ENCODE measurements at places on chromosomes 12 and 14. TPM values are rescaled to one million over a fixed set of nuclear protein-coding genes. Genes with fewer than 3 reads are reported as not detected.

- no peak for DNase-seq
Observed at GRCh38 chr12:119378903-119379302, 44.4 kb downstream of the CCDC60 start.

DNA sequence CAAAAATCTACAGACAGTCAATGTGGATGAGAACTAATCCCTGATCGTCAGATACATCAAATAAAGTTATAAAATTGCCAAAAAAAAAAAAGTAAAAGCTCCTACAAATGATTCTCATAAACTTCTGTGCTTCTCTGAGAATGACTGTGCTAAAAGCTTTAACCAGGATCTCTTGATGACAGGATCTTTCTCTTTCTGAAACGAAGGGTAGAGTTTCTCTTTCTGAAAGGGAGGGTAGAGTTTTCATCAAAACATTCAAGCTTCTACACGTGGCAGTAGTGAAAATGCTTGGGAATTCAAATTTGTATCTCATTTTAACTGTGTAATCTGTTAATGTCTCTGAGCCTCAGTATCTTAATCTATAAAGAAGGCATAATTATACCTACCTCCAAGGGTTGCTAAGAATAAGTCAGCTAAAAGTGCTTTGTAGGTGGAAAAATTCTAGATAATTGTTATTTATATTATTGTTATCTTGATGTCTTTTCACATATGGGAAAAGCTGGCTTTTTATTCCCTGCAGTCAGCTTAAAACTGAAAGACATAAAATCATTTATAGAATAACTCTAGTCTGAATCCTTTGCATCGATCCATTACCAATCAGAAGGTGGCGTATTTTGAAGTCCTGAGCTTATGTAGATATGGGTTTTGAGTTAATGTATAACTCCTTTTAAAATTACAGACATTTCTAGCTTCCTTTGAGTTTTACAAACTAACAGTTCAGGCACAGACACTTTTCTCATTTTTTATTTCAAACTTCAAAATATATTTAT is 157.4 kb downstream of the DACT1 start:
- DNase-seq = no peak

Gene KLHDC1
- not detected for total RNA-seq

Gene TRPV4
- total RNA-seq = not detected

GRCh38 chr12:106790020-106790419 is 15.5 kb downstream of the RIC8B start:
- no peak for DNase-seq

Gene CCDC177
- total RNA-seq = not detected

Gene KRT82
- total RNA-seq = not detected

Gene SMAGP
- 27.4 TPM for total RNA-seq

DNA sequence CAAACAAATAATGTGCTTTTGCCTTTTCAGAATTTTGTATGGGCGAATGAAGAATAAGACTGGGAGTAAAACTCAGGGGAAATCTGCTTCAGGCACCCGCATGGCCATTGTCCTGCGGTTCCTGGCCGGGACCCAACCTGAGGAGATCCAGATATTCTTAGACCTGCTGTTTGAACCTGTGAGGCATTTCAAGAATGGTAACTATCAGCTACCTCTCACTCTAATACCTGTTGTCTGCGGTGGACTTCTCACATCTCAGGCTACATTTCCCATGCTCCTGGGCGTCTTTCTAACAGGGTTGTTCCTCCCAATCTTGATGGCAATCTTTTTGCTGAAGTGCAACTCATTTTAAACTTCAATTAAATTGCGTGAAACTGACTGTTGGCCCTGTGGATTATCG is 47.1 kb downstream of the UTP20 start:
- no peak for DNase-seq

- DNase-seq = no peak
Observed at GRCh38 chr12:46490635-46491034, 118.1 kb upstream of the SLC38A2 start.

DNA sequence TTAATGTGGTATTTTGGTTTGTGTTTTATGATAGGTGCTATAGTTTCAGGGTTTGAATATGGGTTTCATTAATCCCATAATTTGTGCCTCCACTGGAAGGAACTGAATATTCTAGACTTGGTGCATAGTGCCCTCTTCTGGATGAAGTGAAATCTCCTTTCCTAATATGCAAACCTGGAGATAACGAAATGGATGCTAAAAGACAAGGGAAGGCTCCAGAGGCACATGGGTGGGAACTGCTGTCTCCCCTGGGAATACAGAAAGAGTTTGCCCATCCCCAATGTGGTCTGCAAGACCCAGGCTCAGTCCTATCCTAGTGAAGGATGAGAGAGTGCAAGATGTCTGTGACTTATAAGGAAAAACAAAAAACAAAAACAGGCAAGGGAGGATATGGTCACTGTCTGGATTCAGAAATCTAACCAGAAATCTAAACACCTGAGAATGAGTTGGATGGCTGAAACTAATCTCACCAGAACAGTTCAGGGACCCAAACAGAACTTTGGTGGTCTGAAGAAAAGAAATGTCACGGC is 142.3 kb upstream of the TMPO start:
- no peak for DNase-seq

- no peak for DNase-seq
Observed at GRCh38 chr14:81120501-81120900, 100.3 kb downstream of the GTF2A1 start.

GRCh38 chr14:99986396-99986795 is 78.8 kb upstream of the EVL start:
- no peak for DNase-seq

Gene PAPOLA
- total RNA-seq = 64.2 TPM

Gene ABCB9
- 19.6 TPM for total RNA-seq

DNA sequence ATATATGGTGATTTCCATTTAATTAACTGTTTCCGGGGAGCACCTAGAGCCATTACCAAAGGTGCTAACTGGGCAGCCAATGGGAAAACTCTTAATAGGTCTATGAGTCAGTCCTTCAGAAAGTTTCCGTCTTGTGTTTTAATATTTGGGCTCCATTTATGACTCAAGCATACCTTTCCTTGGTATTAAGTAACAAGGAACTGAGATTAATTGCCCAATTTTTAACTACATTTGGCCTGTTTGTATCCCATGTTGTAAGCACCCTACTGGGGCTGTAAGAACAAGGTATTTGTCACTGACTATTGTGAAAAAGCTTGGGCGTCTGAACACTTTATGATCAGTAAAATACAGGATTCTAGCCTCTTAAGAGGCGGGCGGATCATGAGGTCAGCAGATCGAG is 62.8 kb upstream of the FOXN3 start:
- no peak for DNase-seq

Gene CRY1
- 23.0 TPM for total RNA-seq

DNA sequence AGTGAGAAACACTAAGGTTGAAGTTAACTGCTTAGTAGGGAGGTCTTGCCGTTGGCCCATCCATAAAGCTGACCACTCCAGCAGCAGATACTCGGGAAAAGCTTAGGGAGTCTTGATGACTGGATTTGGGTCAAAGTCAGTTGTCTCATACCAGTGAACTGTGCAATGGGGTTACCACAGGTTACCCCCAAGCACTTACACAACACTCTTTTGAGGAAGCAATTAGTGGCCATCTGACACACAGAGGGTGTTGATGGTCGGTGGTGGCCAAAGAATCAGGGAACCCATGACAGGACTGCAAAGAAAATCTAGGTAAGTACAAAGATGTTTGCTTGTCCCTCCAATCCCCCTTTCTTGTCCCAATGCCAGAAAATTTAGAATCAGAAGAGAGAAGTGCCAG is 410.2 kb downstream of the APAF1 start:
- no peak for DNase-seq

DNA sequence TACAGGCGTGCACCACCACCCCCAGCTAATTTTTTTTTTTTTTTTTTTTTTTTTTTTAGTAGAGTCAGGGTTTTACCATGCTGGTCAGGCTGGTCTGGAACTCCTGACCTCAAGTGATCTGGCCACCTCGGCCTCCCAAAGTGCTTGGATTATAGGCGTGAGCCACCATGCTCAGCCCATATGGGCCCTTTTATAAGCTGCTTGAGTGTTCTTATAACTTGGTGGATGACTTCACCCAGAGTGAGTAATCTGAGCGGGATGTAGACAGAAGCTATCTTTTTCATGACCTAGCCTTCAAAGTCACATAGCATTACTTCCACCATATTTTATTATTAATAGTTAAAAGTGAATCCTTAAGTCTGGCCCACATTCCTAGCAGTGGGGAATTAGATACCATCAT is 16.4 kb downstream of the BBOF1 start:
- no peak for DNase-seq

- no peak for DNase-seq
Observed at GRCh38 chr14:55975281-55975910, 142.8 kb upstream of the PELI2 start.

DNA sequence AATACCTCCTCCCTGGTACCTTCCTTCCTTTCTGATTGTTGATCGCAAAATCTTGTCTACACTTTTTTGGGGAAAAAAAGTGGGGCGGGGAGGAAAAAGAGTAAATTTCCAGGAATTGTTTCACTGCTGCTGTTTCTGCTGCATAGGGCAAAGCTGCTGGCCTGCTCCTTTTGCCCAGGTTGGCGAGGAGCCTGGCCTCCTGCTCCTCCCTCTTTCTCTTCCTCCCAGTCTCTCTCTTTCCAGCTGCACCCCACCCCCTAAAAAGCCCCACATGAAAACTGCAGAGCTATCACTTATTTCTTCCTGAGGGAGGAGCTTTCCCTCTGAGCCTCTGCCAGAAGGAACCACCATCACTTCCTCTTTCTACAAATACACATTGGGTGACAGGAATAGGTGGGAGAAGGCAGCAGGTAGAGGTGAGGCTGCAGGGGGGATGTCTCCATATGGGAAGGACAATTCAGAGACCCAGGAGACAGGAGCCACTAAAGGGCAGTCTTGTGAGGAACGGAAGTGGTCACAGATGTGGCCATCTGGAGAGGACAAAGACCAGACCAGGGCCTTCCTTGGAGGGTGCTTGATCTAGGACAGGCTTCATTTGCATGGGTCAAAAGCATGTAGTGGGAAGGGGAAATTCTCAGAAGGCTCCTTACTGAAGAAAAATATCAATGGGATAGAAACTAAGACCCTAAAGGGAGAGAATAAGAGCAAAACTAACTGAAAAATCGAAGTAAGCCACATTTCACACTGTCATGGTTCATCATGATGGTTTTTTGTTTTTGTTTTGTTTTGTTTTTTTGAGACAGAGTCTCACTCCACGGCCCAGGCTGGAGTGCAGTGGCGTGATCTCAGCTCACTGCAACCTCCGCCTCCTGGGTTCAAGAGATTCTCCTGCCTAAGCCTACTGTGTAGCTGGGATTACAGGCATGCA is 14.8 kb downstream of the ZBTB39 start:
- DNase-seq = no peak

Gene CLMN
- total RNA-seq = 4.7 TPM

GRCh38 chr12:56766535-56766934 is 3.4 kb downstream of the HSD17B6 start:
- DNase-seq = no peak

Gene SVOP
- total RNA-seq = not detected

Gene TMEM253
- not detected for total RNA-seq

- no peak for DNase-seq
Observed at GRCh38 chr12:11827091-11828061, 177.9 kb downstream of the ETV6 start.

- no peak for DNase-seq
Observed at GRCh38 chr14:54257424-54257823, 139.4 kb upstream of the CDKN3 start.

- no peak for DNase-seq
Observed at GRCh38 chr12:65648461-65648860, 175.8 kb upstream of the HMGA2 start.

GRCh38 chr14:72970824-72971434 is 44.7 kb downstream of the DCAF4 start:
- DNase-seq = no peak

Gene BEGAIN
- 5.9 TPM for total RNA-seq

DNA sequence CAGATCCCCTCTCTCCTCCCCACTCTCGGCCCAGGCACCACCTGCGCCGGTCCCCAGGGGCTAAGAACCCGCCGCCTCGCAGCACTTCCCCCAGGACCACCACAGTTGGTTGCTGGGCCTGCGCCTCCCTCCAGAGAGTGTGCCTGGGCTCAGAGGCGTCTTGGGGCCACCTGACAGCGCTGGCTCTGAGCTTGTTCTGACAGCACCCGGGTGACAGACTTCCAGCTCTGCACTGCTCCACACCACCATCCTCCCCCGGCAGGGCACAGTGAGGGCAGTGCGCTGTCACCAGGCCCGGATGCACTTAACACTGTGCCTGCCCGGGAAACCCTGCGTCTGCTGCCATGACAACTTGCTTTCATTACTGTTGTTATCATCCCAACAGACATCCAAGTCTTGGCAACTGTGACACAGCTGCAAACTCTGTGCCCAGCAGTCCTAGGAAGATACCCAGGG is 6.6 kb downstream of the BRF1 start:
- DNase-seq = no peak

Gene B4GALNT3
- 10.4 TPM for total RNA-seq

DNA sequence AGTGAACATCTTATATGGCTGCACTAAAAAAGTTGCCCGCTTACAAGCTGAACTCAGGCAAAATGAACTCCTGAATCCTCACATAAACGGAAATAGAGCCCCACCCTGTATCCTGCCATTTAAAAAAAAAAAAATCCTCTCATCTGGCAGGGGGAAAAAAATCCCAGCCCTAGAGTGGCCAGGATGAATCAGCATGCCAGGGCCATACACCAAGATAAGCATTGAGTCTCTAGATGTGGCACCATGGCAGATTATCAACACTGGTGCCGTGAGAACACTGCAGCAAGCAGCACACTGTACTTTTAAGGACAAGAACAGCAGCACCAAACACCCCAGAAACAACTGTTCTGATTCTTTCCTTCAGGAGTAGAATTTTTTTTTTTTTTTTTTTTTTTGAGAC is 65.5 kb downstream of the RASSF3 start:
- DNase-seq = peak; percentile 79

- DNase-seq = no peak
Observed at GRCh38 chr12:109822416-109822815, 10.8 kb downstream of the TRPV4 start.

DNA sequence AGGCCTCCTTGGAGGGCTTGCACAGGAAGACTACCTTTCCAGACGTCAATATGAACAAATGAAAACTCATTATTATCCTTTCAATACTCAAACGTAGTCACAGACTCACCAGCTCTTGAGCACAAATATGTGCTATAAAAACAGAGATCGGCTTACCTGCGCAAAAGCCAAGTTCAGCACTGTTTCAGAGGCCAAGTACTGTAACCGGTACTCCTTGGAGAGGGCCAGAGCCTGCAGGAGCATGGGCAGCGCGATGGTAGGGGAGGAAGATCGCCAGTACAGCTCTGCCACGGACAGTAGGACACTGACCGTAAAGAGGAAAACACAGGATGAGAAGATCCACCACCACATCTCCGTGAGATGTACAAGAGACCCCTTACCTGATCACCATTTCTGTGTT is 21.6 kb upstream of the CAMKK2 start:
- DNase-seq = no peak

Gene KRT6C
- not detected for total RNA-seq

Gene TTC9
- not detected for total RNA-seq

Gene TSPAN19
- not detected for total RNA-seq

Gene ADCY4
- 143 TPM for total RNA-seq

GRCh38 chr14:64926398-64926995 is 12.2 kb downstream of the CHURC1 start:
- no peak for DNase-seq

Gene DCAF5
- total RNA-seq = 67.8 TPM
